ENCODE measurements at places on chromosomes 3 and 15.
A peak's percentile ranks its signal among the peaks of the same experiment; 100 is the strongest.

GRCh38 chr3:69844706-69845105 is 105.4 kb downstream of the MITF start:
- no peak for DNase-seq

GRCh38 chr15:78808550-78808949 is 2.7 kb downstream of the ADAMTS7 start:
- DNase-seq = peak; percentile 28

- no peak for DNase-seq
Measured at GRCh38 chr3:29531644-29532043, 250.8 kb downstream of the RBMS3 start.

DNA sequence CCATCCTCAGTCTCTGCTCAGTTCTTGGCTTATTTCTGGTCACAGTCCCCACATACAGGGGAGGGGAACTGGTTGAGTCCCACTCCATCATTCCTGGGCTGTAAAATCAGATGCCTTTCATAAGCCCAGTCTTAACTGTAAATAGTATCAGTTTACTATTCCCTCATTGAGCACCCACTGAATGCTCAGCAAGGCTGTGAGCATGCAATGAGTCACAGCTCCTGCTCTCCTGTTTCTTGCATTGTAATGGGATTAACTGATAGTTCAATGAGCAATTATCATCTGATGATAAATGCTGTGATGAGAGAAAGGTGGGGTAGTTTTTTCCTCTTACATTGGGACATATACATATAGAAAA is 113.6 kb upstream of the TPM1 start:
- DNase-seq = no peak

DNA sequence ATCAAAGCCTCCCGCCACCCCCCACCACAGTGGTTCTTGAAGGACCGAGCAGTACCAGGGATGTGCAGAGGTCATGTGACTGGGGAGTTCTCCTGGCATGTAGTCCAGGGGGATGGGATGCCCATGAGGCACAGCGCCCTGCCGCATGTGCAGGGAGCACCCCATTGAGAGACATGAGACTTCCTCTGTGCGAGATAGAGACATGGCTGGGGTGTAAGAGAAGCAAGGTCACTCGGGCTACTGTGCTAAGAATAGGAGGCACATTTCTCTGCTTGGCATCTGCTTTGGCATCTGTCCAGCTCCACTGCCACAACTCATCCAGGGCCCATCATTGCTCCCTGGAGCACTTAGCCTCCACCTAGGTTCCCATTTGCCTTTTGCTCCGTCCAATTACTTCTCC is 2.4 kb upstream of the CYP1A1 start:
- no peak for DNase-seq

DNA sequence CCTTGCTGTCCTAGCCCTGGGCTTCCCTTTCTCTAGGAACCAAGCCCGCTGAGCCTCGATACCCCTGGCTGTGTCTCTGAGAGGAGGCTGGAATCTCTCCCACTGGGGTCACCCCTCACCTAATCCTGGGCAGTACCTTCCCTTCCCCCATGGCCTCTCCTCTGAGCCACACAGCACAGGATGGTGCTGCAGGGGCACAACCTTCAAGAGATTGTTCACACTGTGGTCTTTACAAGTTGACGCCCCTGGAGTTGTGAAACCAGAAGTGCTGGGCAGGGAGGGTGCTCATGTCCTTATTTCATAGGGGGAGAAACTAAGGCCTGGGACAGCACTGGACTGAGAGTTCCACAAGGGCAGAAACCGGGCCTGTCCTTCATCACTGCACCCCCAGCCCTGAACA is 70.9 kb upstream of the TMEM115 start:
- no peak for DNase-seq

GRCh38 chr3:15861163-15861562 is 63.4 kb upstream of the ANKRD28 start:
- no peak for DNase-seq

Measured in stimulated activated CD4-positive, alpha-beta T cell treated with anti-CD3 and anti-CD28 coated beads, Interleukin-15, amount 100 ng/mL, for 48 hours (primary cell).